ENCODE measurements at places on chromosomes 11 and 22.

GRCh38 chr11:59413646-59414045, 12.6 kb downstream of the OR5A2 start:
- DNase-seq: no peak

- DNase-seq: no peak
Measured at GRCh38 chr22:24413736-24414385, 13.5 kb upstream of the ADORA2A start.

DNA sequence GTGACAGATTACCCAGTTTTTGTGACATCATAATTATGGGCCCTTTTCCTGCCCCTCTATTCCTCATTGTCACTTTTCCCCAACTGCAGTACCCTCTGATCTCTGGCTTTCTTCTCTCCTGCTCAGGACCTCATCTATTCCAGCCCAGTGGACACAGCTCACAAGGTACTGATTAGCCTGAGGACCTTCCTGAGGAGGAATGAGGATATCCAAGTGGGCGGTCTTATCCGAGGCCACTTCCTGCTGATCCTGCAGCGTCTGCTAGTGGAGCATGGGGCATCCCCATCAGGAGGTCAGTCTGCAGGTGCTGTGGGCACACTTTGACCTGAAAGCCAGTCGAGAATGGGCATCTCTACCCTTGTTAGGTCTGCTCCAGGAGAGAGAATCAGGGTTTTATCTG, 24.5 kb upstream of the CCDC134 start:
- DNase-seq: no peak

DNA sequence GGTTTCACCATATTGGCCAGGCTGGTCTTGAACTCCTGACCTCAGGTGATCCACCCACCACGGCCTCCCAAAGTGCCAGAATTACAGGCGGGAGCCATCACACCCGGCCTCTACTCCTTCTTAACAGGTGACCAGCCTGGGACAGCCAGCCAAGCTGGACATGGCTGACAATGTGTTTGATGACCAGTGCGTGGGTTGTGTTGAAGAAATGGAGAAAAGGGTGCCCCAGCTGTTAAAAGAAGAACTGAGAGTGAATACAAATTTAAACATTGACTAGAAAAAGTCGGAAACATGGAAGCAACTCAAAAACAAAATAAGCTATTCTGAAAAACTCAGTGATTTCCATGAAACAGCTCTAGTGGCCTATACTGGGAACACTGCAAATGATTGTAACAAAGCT, 86.5 kb upstream of the CLPB start:
- DNase-seq: no peak

GRCh38 chr22:45482169-45482568, 20.5 kb upstream of the FBLN1 start:
- DNase-seq: no peak

DNA sequence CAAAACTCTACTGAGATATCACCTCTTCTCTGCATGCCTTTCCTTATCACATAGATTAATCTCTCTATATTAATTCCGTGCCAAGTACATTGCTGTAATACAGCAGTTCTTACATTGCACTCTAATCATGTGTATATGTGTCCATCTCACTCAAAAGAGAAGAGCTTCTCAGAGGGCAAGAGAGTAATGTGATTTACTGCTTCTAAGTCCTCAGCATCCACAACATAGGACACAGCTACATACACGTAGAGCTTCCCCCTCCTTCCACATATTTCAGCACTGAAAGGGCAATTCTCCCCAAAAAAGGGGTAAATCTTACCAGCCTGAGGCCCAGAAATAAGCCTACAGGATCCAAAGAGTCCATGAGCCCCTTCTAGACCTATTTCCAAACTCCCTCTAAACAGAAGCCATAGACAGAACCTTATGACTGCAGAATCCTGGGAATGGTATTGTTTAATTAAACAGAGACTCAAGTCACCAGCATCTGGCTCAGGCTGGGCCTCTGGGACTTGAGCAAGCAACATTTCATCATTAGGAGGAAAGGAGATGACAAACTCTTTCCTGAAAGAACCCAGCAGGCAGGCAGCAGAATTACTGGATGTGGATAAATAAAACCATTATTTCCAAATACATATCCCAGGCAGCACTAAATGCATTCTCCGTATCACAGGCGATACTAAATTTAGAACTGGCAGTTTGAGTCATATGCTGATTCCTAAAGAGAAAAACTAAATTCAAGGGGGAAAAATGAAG, 87.2 kb downstream of the KCNC1 start:
- DNase-seq: no peak

GRCh38 chr22:43238526-43239006, 51.6 kb upstream of the TTLL12 start:
- DNase-seq: no peak

DNA sequence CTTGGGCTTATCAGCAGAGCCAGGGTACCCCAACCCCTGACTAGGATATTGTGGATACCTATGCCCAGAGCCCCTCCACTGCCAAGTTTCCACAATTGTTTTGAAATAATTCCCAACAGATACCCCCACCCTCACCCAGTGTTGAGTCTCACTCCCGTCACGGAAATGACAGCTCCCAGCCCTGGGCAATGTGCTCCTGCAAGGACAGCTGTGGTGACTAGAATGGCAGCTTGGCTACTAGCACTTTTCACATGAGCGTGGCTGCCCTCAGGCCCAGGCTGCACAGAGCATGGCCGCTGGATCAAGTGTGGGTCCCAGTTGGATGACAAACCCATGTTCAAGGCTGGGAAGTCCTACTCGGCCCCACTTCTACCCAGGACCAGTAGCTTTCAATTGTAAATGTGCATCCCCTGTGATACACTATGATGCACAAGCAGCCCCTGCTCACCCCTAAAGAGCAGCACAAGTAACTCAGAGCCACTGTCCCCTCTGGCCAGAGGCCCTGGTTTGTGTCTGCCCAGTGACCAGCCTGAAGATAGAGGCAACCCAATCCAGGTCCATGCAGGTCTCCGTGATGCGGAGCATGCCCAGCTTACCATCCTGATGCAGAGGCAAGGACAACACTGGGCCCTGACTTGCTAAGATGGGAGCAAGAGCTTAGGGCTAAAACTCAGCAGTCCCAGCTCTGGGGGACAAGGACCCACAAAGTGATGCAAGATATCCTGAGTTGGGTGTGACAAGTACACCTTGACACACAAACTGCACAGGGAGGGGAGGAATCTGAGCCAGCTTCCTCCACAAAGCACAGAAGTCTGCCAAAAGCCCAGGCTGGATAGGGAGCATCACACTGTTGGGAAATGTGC, 13.2 kb downstream of the KCNQ1OT1 start:
- no peak for DNase-seq
